ENCODE measurements at places on chromosomes 5 and 9.

GRCh38 chr5:149727336-149728035 lies 2.6 kb upstream of the PPARGC1B start:
- DNase-seq = no peak

GRCh38 chr5:147557876-147558745 lies 48.2 kb upstream of the DPYSL3 start:
- DNase-seq = no peak

DNA sequence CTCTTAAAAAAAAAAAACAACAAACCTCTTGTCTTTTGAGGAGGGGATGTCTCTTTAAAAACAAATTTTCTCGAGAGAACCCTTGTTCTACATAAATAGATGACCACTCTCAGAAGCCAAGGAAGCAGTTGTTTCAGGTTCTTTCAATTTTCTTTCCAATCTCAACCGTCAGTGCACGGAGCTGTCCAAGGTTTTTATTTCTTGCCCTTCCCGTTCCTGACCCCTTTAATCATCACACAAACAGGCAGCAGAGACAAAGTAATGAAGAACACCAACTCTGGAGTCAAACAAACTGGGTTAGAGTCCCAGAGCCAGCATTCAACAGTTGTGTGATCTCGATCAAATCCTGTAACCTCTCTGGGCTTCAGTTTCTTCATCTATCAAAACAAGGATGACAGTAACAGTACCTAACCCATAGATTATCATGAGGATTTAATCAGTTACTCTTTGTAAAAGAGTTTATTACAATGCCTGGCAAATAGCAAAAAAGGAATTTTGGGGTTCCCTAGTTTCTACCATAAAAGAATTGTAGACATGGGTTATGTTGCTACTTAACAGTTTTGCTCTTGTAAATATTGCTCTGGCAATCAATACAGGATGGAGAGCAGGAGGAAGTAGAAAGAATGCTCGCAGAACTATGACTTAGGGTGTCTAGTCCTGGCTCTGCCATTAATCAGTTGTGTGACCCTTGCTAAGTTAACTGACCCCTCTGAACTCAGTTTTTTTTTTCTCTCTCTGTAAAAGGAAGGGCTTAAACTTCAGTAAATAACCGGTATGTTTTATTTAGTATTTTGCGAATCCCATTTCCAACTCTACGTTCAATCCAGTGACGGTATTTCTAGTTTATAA lies 1.0 kb upstream of the NIM1K start:
- no peak for DNase-seq

DNA sequence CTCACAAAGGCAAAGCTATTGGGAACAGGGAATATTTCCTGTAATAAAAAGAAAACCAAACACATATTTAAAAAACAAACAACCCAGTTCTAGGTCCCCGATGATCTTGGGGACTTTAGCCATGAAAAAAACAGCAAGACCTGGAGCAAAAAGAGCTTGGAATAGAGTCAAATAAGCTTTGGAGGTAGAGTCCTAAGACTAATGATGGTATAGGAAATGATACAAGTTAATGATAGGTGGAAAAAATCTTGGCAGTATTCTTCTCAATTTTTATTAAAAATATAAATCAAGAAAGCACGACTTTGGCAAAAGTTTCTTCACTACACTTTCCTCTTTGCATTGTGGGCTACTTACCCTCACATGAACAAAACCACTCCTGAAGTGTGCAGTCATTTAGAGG lies 481.5 kb downstream of the EBF1 start:
- no peak for DNase-seq

Data from stimulated activated CD8-positive, alpha-beta memory T cell treated with anti-CD3 and anti-CD28 coated beads, Interleukin-7, amount 100 ng/mL, for 1 hour (primary cell).